ENCODE measurements at places on chromosomes 1 and 21.

DNA sequence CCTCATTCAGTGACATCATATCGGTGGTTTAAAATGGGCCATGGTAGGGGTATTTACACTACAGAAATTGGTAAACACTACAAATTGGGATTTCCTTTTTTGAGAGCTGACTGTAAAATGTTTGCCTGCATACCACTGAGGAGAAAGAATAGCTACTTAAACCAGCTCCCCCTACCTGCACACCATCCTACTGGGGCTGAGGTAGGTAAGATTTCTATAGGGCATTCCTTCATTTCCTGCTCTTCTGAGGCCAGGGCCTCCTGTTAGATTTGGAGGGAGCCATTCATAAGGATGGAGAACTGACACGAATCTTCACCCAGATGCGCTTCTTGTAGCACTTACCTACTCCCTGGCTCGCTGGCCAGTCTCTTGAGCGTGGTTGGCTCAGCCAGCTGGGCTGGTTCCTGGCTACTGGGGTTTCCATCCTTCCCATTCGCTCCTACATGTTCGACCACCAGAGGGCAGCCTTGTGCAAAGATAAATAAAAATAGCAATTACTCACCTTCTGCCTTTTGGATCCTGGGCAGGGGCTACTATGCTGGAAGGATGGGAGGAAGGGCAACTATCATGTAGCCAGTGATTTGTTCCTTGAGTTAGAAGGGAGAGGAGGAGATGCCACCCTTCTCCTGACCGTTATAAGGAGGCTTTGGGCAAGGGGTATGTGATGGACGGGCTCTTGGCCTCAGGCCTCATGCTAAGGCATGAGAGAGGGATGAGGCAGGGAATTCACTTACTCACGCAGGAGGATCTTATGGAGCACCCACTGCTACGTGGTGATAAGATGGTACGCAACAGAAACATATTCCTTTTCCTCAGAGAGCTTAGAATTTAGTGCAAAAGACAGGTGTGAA is 10.7 kb downstream of the OPTC start:
- peak; percentile 85 for DNase-seq

DNA sequence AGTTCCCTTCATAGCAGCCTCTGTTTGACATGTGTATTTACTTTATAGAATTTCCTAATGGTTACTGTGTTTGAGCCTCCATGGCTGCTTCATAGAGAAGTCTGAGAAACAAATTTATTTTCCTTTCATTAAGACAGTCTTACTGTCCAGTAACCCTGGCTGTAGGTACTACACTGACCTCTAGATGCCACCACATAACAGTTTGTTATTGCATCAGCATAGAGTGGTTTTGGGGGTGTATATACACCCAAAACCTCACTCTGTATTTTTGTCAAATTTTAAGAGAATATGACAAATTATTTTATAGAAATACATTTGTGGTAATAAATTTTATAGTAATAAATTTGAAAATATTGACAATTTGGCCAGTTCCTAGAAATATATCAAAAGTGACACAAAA is 57.3 kb downstream of the OBSCN start:
- no peak for DNase-seq

- DNase-seq = no peak
These were observed 46.4 kb upstream of the CR2 start for GRCh38 chr1:207407655-207408260.

DNA sequence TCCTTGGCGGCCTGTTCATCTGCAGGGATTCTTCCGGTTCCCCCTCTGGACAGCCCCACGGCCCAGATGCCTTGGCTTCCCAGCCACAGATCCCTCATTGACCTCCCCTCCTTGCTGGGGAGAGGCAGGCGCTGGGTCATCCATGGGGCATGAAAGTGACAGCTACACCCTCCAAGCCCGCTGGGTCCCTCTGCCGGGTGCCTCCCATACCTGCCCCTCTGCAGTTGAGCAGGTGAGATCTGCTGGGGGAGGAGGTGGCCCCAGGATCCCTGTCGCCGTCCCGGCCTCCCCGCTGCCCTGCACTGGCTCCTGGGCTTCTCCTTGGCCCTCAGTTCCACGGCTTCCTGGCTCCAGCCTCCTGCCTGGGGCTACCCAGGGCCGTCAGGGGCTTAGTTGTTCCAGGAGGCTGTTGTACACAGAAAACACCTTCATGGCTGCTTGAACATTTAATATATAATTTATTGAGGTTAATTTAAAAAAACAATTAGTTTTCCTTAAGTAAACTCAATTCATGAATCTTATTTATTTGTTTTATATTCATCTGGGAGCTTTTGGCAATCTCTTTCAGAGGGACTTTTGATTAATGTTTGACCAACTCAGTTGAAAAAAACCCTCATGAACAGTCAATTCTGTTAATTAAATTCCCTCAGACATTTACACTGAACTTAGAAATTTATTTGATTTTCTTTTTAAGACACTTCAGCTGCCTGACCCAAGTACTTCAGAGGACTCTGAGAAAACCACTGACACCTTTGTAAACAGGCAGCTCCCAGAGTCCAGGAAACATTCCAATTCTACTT is 67.6 kb upstream of the ABCG1 start:
- DNase-seq = no peak

- DNase-seq = no peak
These were observed 2.6 kb upstream of the SLC30A1 start for GRCh38 chr1:211581526-211581925.

DNA sequence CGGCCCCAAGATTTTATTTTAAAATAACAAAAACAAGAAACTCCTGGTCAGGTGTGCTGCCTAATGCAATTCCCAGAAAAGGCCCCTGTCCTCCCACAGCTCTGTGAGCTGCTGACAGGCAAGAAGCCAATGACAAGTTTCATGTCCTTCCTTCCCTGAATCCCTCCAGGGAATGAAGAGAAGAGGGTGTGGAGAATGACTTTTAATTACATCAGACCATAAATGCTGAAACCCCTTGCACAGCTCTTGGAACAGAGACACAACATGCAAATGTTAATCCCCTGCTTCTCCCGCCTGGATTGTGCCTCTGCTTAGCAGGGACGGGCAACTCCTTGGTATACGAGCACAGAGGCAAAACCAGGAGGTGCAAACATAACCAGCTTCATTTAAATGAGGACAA is 228.1 kb upstream of the CAMK1G start:
- DNase-seq = no peak

- peak; percentile 76 for DNase-seq
These were observed 155.4 kb downstream of the URB2 start for GRCh38 chr1:229781453-229781852.

- DNase-seq = no peak
These were observed 8.4 kb upstream of the CROCC start for GRCh38 chr1:16913181-16913832.

- no peak for DNase-seq
These were observed 31.5 kb downstream of the TNFSF4 start for GRCh38 chr1:173175514-173176145.

DNA sequence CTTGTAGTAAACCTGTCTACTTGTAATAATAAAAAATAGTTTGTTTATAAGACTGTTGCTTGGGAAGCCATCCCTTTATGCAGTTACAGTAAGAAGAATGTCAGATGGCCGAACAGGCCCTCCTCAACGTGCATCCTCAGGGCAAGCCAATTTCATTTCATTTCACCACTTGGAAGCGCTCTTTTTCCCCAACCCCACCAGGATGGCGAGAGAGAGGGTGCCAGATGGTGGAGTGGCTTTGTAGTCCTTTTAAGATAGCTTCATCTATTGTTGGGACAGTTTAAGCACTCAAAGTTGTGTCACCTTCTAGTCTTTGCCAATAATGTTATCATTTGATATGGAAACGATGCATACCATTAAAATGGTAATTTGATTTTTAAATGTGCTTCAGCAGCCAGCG is 356.3 kb upstream of the CAMK1G start:
- DNase-seq = no peak

- DNase-seq = no peak
These were observed 83.3 kb downstream of the LACTBL1 start for GRCh38 chr1:22889213-22889827.

DNA sequence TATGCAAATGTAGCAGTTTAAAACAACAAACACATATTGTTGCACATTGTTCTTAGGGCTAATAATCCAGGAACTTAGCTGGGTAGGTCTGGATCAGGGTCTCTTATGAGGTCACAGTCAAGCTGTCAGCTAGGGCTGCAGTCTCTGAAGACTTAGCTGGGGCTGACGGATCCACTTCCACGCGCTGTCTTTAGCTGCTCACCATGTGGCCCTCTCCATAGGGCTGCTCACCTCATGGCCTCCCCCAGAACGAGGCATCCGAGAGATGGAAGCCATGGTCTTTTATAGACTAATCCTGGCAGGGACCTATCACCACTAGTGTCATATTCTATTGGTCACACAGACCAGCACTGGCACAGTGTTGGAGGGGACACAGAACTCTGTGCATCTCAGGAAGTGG is 8.7 kb upstream of the OXCT2 start:
- DNase-seq = peak; percentile 4

DNA sequence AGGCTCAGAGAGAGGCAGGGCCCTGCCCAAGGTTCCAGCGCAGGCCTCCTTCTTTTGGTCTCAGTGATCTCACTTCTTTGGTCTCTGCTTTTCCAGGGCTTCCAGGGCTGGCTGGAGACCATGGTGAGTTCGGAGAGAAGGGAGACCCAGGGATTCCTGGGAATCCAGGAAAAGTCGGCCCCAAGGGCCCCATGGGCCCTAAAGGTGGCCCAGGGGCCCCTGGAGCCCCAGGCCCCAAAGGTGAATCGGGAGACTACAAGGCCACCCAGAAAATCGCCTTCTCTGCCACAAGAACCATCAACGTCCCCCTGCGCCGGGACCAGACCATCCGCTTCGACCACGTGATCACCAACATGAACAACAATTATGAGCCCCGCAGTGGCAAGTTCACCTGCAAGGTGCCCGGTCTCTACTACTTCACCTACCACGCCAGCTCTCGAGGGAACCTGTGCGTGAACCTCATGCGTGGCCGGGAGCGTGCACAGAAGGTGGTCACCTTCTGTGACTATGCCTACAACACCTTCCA is 7.7 kb downstream of the C1QB start:
- no peak for DNase-seq

DNA sequence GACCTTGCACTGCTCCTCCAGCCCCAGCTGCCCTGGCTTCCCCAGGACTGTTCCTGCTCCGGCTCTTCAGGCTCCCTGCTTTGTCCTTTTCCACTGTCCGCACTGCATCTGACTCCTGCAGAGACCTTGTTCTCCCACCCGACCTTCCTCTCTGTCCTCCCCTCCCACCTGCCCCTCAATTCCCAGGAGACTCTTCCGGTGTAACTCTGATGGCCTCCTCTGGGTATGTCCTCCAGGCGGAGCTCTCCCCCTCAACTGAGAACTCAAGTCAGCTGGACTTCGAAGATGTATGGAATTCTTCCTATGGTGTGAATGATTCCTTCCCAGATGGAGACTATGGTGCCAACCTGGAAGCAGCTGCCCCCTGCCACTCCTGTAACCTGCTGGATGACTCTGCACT is 550 bp downstream of the ACKR1 start:
- DNase-seq = no peak

- DNase-seq = no peak
These were observed 98.1 kb downstream of the ADSS2 start for GRCh38 chr1:244353551-244354091.

DNA sequence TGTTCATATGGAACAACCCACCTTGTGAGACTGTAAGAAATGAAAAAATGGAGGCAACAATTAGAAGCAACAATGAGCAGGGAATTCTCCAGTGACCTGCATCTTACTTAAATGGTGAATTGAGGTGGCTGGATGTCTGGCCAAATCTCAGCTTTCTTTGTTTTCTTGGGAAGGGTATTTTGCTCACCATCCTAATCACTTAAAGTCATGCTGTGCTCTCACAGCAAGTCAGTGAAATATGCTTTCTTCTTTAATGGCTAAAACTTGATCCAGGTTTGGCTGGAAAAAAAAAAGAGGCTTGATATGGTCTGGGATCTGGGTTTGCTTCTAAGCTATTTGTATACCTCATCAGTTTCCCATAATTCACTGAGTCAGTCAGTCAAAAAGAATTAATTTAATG is 124.8 kb downstream of the ESRRG start:
- DNase-seq = no peak

DNA sequence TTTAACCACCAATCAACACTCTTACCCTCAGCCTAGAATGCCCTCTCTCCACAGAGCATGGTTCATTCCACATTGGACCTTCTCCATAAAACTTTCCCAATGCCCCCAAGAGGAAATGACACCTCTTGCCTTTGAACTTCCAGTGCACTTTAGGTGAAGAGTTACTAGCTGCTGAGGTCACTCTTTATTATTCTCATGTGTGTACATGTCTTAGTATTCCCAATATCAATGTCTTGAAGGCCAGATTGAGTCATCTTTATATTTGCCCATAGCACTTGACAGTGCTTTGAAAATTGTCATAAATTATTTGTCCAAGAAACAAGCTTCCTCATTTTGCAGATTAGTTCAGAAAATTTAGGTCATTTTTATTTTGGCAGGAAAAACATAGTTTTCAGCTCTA is 8.1 kb upstream of the DNASE2B start:
- DNase-seq = no peak

DNA sequence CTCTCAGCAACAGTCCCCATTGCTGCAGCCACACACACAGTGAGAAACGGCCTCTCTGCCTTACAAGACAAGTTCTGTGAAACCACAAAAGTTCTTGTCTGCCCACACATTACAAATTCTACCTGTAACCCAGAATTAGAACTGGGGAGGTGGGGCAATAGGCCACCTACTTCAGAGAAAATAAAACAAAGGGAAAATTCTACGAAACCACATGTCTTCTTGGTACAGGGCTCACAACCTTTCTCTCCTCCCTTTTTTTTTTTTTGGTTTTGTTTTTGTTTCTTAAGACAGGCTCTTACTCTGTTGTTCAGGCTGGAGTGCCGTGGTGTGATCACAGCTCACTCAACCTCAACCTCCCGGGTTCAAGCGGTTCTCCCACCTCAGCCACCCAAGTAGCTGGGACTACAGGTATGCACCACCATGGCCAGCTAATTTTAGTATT is 30.2 kb downstream of the LPAR3 start:
- no peak for DNase-seq

Data from glutamatergic neuron (in vitro differentiated cells).